ENCODE measurements at places on chromosomes 5 and 9. TPM values are rescaled to one million over a fixed set of nuclear protein-coding genes. Genes with fewer than 3 reads are reported as not detected.
A peak's percentile ranks its signal among the peaks of the same experiment; 100 is the strongest.

GRCh38 chr5:156147261-156147943 lies 179.6 kb upstream of the SGCD start:
- H3K4me1 ChIP-seq: no peaks in the 10 kb centered on the region
- no peak for DNase-seq
- H3K27me3 ChIP-seq: no peaks in the 10 kb centered on the region
- no peak overlapping the region for H3K27ac ChIP-seq
- no peak overlapping the region for H3K4me3 ChIP-seq

- no peak for DNase-seq
- H3K27ac ChIP-seq: no peak overlapping the region
- no peak overlapping the region for H3K4me3 ChIP-seq
Observed at GRCh38 chr5:78607864-78608263, 40.7 kb downstream of the LHFPL2 start.

GRCh38 chr5:92492908-92493307 lies 1088.1 kb downstream of the NR2F1-AS1 start:
- no peak overlapping the region for H3K27ac ChIP-seq
- no peak for DNase-seq
- no peaks in the 10 kb centered on the region for H3K36me3 ChIP-seq

DNA sequence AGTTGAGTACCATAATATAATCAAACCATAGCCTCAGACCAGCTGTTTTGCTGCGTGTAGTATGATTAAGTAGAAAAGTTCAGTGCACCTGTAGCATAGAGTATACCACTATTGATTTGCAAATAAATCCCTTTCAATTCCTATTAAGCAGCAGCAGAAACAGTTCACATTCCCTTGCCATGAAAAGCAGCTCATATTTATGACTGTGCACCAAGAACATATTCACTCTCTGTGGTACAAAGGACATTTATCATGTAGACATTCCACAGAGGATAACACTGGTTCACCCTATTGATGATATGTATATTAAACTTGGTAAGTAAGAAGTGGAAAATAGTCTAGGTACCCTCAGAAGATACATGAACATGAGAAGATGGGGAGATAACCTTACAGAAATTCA lies 1689.1 kb upstream of the CDH6 start:
- no peak overlapping the region for H3K4me3 ChIP-seq
- no peak for DNase-seq
- H3K27ac ChIP-seq: no peak overlapping the region
- H3K4me1 ChIP-seq: no peaks in the 10 kb centered on the region
- no peaks in the 10 kb centered on the region for H3K36me3 ChIP-seq

GRCh38 chr5:157481265-157481664 lies 21.3 kb downstream of the NIPAL4 start:
- H3K27me3 ChIP-seq: no peaks in the 10 kb centered on the region
- H3K4me1 ChIP-seq: peaks cover 37% of the 10 kb centered on the region
- H3K4me3 ChIP-seq: no peak overlapping the region
- no peak for DNase-seq
- peak overlapping the region; percentile 28 for H3K27ac ChIP-seq

GRCh38 chr5:130321931-130322330 lies 417.7 kb downstream of the CHSY3 start:
- no peak overlapping the region for H3K4me3 ChIP-seq
- no peaks in the 10 kb centered on the region for H3K4me1 ChIP-seq
- no peaks in the 10 kb centered on the region for H3K27me3 ChIP-seq
- no peaks in the 10 kb centered on the region for H3K36me3 ChIP-seq

GRCh38 chr5:73393611-73394489 lies 54.7 kb downstream of the FOXD1 start:
- no peak overlapping the region for H3K4me3 ChIP-seq
- no peak for DNase-seq
- H3K27me3 ChIP-seq: peaks cover 46% of the 10 kb centered on the region
- H3K27ac ChIP-seq: no peak overlapping the region
- H3K36me3 ChIP-seq: no peaks in the 10 kb centered on the region

GRCh38 chr5:142946547-142947426 lies 176.6 kb downstream of the ARHGAP26 start:
- no peak overlapping the region for H3K4me3 ChIP-seq
- H3K36me3 ChIP-seq: no peaks in the 10 kb centered on the region
- no peaks in the 10 kb centered on the region for H3K27me3 ChIP-seq
- no peak for DNase-seq
- H3K27ac ChIP-seq: no peak overlapping the region

DNA sequence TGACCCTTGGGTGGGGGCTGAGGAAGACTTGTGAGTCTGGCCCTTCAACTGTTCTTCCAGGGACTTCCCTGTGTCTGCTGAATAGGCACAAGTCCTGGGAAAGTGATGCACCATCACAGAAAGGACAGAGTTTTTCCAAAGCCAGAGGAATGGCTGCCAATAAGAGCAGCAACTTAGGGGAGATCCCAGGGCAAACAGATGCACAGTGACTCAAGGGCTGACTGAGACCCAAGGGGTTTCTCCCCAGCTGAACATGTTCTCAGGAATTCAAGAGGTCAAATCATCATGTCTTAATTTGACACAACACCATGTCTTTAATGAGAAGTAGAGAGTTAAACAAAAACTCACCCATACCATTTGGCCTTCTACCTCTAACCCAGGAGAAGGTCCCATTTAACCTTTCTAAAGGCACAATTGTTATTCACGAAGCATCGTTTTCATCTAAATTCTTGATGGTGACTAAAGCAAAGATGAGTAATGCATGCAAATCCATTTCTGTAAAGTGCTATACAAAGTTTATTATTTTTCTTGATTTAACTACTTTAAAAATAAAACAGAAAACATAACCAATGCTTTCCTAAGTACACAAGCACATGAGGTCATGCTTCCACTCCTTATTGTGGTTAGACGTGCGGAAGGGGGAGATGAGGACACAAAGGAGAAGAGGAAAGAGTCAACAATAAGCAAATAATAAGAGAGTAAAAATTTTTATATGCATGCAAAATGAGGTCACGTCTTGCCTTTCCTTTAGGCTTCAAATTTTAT lies 324.1 kb downstream of the PLK2 start:
- H3K27me3 ChIP-seq: no peaks in the 10 kb centered on the region
- H3K4me1 ChIP-seq: no peaks in the 10 kb centered on the region
- no peaks in the 10 kb centered on the region for H3K36me3 ChIP-seq
- DNase-seq: no peak
- H3K4me3 ChIP-seq: no peak overlapping the region
- H3K27ac ChIP-seq: no peak overlapping the region

The SLU7 gene
- total RNA-seq: 44.3 TPM

The BRINP1 gene
- total RNA-seq: not detected

The TLX3 gene
- total RNA-seq: not detected

The NUP155 gene
- total RNA-seq: 66.8 TPM

The IRX2 gene
- total RNA-seq: not detected

The SPINK7 gene
- total RNA-seq: not detected

Measured in activated T-helper 2 cell treated with anti-CD3 and anti-CD28 coated beads, Interferon-gamma antibody, Interleukin-2, Interleukin-4, amounts not matched to agents 10 μg/mL and 5 μg/mL and 100 μg/mL, durations not matched to agents 14 hours and 24 hours and 36 hours (primary cell).